ENCODE measurements at places on chromosomes 1 and 21. TPM values are rescaled to one million over a fixed set of nuclear protein-coding genes. Genes with fewer than 3 reads are reported as not detected.
A peak's percentile ranks its signal among the peaks of the same experiment; 100 is the strongest.

The BMP8B gene
- 0.43 TPM for total RNA-seq

GRCh38 chr1:101769520-101769919 lies 227.2 kb downstream of the OLFM3 start:
- H3K4me3 ChIP-seq, result no peak overlapping the region
- no peak overlapping the region for H3K27ac ChIP-seq
- peak; percentile 49 for DNase-seq
- no peaks in the 10 kb centered on the region for H3K27me3 ChIP-seq

The FOXD2 gene
- not detected for total RNA-seq

DNA sequence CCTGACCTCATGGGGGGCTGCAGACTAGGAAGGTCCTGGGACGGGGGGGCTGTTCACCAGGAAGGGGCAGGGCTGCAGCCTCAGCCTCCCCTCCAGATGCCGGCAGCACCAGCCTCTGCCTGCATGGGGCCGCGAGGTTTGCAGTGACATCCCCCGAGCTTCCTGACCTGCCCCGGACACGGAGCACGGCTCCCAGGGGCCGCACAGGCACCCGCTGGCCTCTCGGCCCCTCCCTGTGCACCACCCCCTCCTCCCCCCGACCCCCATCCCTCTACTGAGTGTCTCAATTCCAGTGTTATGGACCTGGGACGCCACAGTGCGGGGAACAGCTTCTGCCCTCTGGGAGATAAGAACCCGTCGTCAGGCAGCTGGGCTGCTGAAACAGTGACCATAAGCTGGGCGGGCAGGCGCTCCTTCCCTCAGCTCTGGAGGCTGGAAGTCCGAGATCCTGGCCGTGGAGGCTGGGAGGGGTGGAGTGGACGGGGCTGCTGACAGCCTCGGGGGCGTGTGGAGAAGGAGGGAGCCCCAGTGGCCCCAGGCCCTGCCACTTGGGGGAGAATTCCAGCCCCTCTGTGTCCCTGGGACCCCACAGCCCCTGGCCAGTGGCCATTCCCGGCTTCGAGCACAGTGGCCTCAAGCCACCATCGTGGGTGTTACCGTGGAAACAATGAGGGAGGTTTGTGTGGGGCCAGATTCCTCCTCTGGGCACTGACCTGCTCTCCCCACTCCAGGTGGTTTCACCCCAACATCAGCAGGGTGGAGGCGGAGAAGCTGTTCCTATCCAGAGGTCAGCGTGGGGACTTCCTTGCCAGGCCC lies 11.6 kb downstream of the RNF223 start:
- H3K27ac ChIP-seq, result no peak overlapping the region
- H3K4me1 ChIP-seq, result peaks cover 5% of the 10 kb centered on the region
- no peaks in the 10 kb centered on the region for H3K36me3 ChIP-seq
- no peak overlapping the region for H3K4me3 ChIP-seq

GRCh38 chr1:207824691-207825408 lies 73.0 kb downstream of the CD46 start:
- no peaks in the 10 kb centered on the region for H3K27me3 ChIP-seq
- H3K4me3 ChIP-seq, result no peak overlapping the region
- H3K4me1 ChIP-seq, result no peaks in the 10 kb centered on the region
- DNase-seq, result no peak
- no peaks in the 10 kb centered on the region for H3K36me3 ChIP-seq
- H3K27ac ChIP-seq, result no peak overlapping the region

DNA sequence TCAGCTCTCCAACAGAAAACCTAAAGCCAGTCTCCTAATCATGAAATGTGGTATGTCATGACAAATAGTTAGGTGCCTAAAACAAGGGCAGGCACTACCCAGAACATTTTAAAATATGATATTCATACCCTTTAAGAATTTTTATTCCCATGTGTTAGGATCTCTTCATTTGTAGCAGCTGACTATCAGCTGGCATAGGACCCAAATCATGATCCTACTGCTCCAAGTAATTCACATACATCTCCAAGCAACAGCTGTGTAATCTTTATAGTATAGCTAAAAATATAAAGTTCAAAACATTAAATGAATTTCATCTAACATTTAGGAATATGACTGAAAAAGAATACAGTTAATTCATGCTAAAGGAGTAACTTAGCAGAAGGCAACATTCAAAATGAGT lies 57.5 kb downstream of the ENAH start:
- no peaks in the 10 kb centered on the region for H3K36me3 ChIP-seq
- H3K4me1 ChIP-seq, result peaks cover 12% of the 10 kb centered on the region
- no peak overlapping the region for H3K4me3 ChIP-seq
- DNase-seq, result no peak

The UTS2 gene
- not detected for total RNA-seq

DNA sequence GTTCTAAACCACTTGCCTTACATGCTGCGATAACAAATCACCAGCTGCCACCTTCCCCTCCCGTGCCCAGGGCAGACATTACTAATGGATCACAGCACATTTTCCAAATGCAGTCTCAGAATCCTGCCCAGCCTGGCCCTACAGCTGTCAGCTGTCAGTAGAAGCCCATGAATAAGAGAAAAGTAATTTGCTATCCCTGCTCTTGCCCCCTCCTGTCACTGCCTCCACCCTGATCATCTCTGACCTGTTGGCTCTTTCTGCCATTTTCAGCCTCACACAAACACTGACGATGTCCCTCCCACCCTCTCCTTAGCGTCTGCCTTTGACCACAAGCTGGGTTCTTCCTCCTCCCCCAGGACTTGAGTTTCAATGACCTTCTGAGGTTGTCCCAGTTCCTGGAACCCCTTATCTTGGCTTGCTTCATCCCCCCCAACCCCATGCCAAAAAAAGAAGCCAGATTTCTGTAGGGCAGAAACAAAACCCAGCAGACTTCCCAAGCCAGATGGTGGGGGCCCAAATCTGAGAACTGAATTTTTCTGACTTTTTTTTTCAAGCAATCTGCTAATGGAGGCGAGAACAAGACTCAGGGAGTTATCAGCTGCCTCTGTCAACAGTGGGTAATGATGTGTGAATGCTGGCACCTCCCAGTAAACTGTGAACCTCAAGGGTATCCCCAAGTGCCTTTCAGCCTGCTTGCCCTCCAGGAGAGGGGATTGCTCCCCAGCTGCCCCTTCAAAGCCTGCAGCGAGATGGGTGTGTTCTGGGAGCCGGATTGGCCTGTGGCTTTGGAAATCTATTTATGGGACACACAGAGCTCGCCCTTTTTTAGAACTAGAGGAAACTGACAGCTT lies 216.5 kb upstream of the VAMP3 start:
- no peak for DNase-seq
- no peak overlapping the region for H3K4me3 ChIP-seq
- peaks cover 5% of the 10 kb centered on the region for H3K4me1 ChIP-seq
- no peaks in the 10 kb centered on the region for H3K27me3 ChIP-seq
- H3K27ac ChIP-seq, result no peak overlapping the region

DNA sequence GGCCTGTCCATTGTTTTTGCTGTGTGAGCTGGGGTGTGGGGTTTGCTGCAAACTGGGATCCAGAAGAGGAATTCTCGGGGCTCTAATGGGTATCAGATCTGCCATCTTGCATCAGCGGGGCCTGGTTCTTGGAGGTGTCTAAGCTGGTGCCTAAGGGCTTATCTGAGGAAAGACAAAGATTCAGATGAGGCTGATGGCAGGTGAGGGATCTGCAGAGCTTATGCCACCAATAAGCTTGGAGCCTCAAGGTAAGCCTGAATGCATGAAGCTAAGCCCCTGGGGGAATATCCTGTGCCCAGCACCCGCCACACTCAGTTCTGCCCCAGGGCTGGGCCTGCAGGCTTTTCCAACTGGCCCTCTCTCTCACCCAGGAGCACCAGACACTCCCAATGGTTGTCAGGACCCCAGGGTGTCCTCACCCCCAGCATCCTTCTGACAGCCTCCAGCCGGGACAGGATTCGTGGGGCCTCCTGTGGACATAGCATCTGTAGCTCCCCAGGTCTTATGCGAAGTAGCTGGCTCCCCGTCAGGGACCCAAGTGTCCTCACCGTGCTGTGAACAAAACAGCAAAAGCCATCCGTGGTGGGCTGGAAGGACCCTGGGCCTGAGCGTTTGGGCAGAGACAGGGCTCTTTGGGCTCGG lies 9.5 kb upstream of the GSTM3 start:
- H3K4me1 ChIP-seq, result no peaks in the 10 kb centered on the region
- no peak overlapping the region for H3K27ac ChIP-seq
- DNase-seq, result no peak
- no peak overlapping the region for H3K4me3 ChIP-seq

The VAV3 gene
- total RNA-seq, result 11.3 TPM

DNA sequence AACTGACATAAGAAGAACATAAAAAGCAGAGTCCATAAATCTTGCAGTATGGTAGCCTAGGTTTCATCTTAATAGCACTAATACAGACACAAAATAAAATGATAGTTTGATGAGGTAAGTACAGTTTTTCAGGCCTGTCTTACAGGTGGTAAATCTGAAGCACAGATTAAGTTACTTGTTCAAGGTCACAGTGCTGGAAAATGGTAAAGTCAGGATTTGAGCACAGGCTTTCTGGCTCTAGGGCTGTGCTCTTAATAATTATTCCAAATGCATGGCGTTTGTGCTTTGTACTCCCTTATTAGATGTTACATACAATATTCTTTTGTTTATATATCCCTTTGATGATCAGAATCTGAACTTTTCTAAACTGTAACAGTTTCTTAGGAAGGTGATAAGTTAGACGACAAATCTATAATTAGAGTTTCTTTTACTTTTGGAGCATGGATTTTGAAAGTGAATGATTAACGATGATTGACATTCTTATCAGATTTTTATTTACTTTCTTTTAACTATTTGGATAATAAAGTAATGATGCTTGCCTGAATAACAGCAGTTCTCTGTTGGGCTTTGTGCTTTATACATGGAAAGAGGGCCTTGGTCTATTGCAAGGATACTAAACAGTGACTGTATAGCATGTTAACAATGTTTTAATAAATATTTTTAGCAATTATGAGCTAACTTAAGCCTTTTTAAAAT lies 101.5 kb upstream of the CACYBP start:
- DNase-seq, result no peak
- H3K4me1 ChIP-seq, result peaks cover 43% of the 10 kb centered on the region
- H3K27me3 ChIP-seq, result no peaks in the 10 kb centered on the region
- peaks cover 31% of the 10 kb centered on the region for H3K36me3 ChIP-seq

DNA sequence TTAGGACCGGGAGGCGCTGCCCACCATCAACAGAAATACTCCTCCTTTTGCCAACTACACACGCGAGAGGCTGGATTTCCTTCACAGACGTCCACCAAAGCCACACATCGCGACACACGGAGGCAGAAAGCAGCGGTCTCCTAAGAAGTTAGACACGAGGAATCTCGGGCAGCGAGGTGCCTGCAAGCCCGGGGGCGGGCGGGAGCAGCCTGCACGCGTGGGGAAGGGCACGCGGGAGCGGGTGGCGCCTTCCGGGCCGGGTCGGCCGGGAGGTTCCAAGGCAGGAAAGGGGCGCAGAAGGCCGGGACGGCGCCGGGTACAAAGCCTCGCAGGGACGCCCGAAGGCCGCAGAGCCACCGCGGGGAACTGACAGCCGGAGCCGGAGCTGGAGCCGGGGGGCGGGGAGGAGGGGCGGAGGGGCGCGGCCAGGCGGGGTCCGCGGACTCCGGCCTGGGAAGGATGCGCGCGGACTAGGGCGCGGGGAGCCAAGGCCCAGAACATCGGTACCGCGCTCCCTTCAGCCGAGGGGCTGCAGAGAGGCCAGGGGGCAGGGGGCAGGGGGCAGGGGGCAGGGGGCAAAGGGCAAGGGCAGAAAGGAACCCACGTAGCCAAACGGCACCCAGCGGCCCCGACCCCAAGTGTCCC lies 722 bp downstream of the NPHP4 start:
- H3K27ac ChIP-seq, result no peak overlapping the region
- H3K36me3 ChIP-seq, result no peaks in the 10 kb centered on the region
- H3K4me1 ChIP-seq, result peaks cover 12% of the 10 kb centered on the region
- peak overlapping the region; percentile 84 for H3K4me3 ChIP-seq
- H3K27me3 ChIP-seq, result peaks cover 36% of the 10 kb centered on the region

DNA sequence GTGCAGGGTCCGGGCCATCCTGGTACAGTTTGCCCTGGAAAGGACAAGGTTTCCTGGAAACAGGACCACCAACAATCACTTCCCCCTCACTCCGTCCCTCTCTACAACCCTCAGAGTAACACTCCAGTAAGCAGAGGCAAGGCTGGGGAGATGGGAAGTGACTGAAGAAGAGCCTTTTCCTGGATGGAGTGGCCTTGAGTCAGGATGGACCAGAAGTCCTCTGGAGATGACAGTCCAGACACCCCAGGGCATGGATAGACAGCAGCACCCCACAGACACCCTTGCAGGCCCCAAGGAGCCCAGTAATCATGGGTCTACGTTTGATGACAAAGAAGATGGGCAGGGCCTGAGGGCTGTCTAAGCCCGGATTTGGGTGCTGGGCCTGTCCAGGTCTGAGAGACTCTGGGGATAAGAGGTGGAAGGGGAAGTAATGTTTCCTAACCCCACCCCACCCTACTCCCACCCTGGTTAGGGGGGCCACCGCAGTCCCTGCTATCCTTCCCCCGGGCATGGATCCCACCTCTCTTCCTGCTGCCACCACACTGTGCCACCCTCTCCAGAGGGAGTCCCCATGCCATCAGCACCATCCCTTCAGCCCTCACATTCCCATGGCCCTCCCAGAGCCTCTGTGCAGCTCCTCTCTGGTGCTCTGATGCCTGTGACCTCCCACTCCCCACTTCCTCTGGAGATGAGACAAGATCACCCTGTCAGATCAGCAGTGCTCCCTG lies 7.2 kb upstream of the S100A8 start:
- H3K36me3 ChIP-seq, result no peaks in the 10 kb centered on the region
- no peak for DNase-seq
- no peaks in the 10 kb centered on the region for H3K4me1 ChIP-seq
- no peak overlapping the region for H3K4me3 ChIP-seq
- no peaks in the 10 kb centered on the region for H3K27me3 ChIP-seq
- no peak overlapping the region for H3K27ac ChIP-seq

The PARS2 gene
- total RNA-seq, result 14.8 TPM

DNA sequence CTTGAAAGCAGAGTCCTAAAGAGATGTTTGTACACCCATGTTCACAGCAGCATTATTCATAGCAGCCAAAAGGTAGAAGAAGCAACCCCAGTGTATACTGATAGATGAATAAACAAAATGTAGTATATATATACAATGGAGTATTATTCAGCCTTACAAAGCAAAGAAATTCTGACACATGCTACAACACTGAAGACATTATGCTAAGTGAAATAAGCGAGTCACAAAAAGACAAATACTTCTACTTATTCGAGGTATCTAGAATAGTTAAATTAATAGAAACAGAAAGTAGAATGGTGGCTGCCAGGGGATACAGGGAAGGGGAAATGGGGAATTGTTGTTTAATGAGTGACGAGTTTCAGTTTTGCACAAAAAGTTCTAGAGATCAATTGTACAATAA lies 23.5 kb downstream of the COP1 start:
- no peaks in the 10 kb centered on the region for H3K36me3 ChIP-seq
- H3K27ac ChIP-seq, result no peak overlapping the region
- peaks cover 10% of the 10 kb centered on the region for H3K4me1 ChIP-seq
- H3K4me3 ChIP-seq, result no peak overlapping the region
- H3K27me3 ChIP-seq, result no peaks in the 10 kb centered on the region

The CACNA1S gene
- 0.04 TPM for total RNA-seq

The IL19 gene
- not detected for total RNA-seq

- peaks cover 4% of the 10 kb centered on the region for H3K36me3 ChIP-seq
- H3K4me3 ChIP-seq, result no peak overlapping the region
- peaks cover 6% of the 10 kb centered on the region for H3K4me1 ChIP-seq
- no peak overlapping the region for H3K27ac ChIP-seq
- no peaks in the 10 kb centered on the region for H3K27me3 ChIP-seq
- peak; percentile 21 for DNase-seq
Observed at GRCh38 chr1:79604490-79605198, 598.1 kb upstream of the ADGRL4 start.

Data from GM23338 (cell line).